ENCODE measurements at places on chromosomes 4 and X. TPM values are rescaled to one million over a fixed set of nuclear protein-coding genes. Genes with fewer than 3 reads are reported as not detected.

CFP gene
- 0.12 TPM for total RNA-seq

PRDM5 gene
- 25.0 TPM for total RNA-seq

STOX2 gene
- total RNA-seq, result 0.12 TPM

PCDH7 gene
- total RNA-seq, result 81.9 TPM

UCP1 gene
- not detected for total RNA-seq

PDHA1 gene
- 90.2 TPM for total RNA-seq

SLC10A4 gene
- 0.25 TPM for total RNA-seq

F11 gene
- not detected for total RNA-seq

P2RY8 gene
- total RNA-seq, result not detected

RIPPLY1 gene
- total RNA-seq, result not detected

AMER1 gene
- total RNA-seq, result 1.2 TPM

ANOS1 gene
- total RNA-seq, result 7.9 TPM

IL1RAPL2 gene
- 0.11 TPM for total RNA-seq

RS1 gene
- total RNA-seq, result not detected

RAB41 gene
- total RNA-seq, result not detected

PDGFC gene
- 133 TPM for total RNA-seq

CENPVL1 gene
- not detected for total RNA-seq

NHS gene
- total RNA-seq, result 2.3 TPM

NRK gene
- total RNA-seq, result 0.37 TPM

MAGEB1 gene
- total RNA-seq, result not detected

DCAF12L1 gene
- not detected for total RNA-seq

CSAG1 gene
- not detected for total RNA-seq

TRIML2 gene
- not detected for total RNA-seq

PDLIM3 gene
- total RNA-seq, result 5.2 TPM

ANK2 gene
- total RNA-seq, result 90.4 TPM

PALLD gene
- 123 TPM for total RNA-seq

SHROOM3 gene
- total RNA-seq, result 4.2 TPM

PLK4 gene
- total RNA-seq, result 38.1 TPM

DDIT4L gene
- 9.2 TPM for total RNA-seq

PPP2R2C gene
- 1.4 TPM for total RNA-seq

N4BP2 gene
- 7.4 TPM for total RNA-seq

MAGEA2B gene
- not detected for total RNA-seq

MAGEA6 gene
- total RNA-seq, result not detected

JCHAIN gene
- 1.2 TPM for total RNA-seq

NHSL2 gene
- total RNA-seq, result 1.4 TPM

OGT gene
- total RNA-seq, result 114 TPM

APLN gene
- total RNA-seq, result 0.12 TPM

DKK2 gene
- 0.25 TPM for total RNA-seq

STBD1 gene
- total RNA-seq, result 7.2 TPM

MAPK10 gene
- 21.1 TPM for total RNA-seq

POF1B gene
- total RNA-seq, result not detected

CXCR3 gene
- not detected for total RNA-seq

ITM2A gene
- total RNA-seq, result 0.55 TPM

WDFY3 gene
- total RNA-seq, result 74.5 TPM

PPEF2 gene
- under 0.01 TPM for total RNA-seq

NAP1L5 gene
- total RNA-seq, result 9.5 TPM

RAB33A gene
- 4.3 TPM for total RNA-seq

USP17L10 gene
- total RNA-seq, result not detected

MAGEA12 gene
- total RNA-seq, result not detected

Measured in uterine smooth muscle cell (primary cell).